ENCODE measurements at places on chromosomes 4 and X.
A peak's percentile ranks its signal among the peaks of the same experiment; 100 is the strongest.

DNA sequence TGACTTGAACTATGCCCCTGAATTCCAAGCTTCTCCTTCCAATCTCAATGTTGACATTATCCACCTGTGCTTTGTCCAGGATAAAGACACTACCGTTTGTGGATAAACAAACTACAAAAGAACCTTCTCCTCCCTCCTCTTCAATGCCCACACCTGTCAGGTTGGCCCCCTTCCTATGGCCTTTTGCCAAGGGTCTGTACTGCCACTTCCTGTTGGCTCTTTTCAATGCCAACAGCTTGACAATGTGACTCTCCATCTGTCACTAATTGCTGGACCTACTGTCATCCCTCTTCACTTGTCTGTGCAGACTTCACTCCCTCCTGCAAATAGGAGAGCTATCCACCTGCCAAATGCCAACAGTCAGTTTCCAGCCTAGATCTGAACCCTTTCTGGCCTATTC is 35.8 kb upstream of the MID1 start:
- no peak for DNase-seq

- DNase-seq, result no peak
Measured at GRCh38 chr4:11791797-11792196, 363.1 kb upstream of the HS3ST1 start.

GRCh38 chr4:72924814-72925213 is 144.7 kb downstream of the COX18 start:
- DNase-seq, result no peak

GRCh38 chr4:85939595-85939994 is 420.3 kb downstream of the MAPK10 start:
- no peak for DNase-seq

DNA sequence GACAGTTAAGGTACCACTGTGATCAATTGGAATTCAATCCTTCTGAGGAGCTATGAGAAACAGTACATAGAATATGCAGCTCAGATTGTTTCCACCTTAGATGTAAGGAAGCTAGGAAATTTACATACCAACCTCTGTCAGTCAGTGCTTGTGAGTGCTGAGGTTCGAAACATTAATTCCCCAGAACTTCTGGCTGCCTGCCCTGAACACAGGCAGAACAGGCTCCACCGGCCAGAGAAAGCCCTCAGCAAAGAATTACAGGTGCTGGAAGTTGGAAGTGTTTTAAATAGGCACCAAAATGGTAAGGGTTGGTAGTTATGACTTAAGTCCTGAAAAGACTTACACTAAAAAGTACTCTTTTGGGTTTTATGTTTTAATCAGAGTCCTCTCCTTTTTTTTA is 651.8 kb downstream of the C4orf33 start:
- DNase-seq, result no peak

GRCh38 chr4:101190751-101191150 is 156.6 kb downstream of the PPP3CA start:
- DNase-seq, result no peak

DNA sequence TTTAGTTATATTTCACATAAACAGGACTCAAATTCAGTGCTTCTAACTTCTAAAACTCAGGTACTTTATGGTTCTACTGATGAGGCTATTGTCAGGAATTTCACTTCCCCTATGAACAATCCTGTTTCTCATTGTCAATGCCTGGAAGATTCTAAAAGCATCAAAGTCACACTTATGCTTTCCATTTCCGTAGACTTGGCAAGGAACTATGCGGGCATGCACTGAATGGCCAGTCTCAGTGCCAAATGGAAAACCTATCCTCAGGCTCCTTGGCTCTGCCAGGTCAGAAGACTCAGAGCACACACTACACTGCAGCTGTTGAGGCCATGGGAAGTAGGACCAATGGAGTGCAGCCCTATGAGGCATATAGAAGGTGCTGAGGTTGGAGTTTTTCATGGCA is 97.0 kb upstream of the PTPN13 start:
- peak; percentile 25 for DNase-seq

DNA sequence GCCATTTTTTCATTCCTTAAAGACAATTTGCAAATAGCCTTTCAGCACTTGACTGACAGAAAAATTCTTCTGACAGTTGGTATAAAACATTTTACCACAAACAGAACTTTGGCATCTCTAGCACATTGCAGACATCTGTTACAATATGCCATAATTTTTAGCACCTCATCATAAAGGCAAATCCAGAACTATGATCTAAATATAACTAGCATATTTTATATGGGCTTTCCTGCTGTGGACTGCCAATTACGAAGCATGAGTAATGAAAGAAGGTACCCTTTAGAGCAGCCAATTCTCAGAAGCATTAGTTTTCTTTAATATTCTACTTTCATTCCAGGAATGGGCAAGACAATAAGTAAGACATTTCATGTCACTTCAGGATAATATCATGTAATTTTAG is 647.4 kb upstream of the GALNT7 start:
- no peak for DNase-seq

- DNase-seq, result no peak
Measured at GRCh38 chrX:97524997-97525396, 641.3 kb downstream of the RPA4 start.

DNA sequence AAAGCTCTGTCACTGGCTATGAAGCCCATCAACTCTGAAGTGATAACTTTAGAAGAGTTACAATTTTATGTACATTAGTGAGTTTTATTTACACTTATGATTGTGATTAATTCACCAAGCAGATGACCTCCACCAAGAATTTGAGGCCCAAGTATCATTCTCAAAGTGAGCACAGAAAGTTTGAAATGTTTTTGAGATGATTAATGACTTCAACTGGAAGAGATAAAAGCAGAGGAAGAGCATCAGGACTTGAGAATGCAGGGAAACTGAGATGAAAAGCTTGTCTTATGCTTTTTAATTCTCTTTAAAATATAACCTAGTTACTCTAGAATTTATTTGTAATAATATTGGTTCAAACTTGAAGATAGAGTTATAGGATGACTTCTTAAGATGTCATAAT is 112.8 kb upstream of the H2AZ1 start:
- no peak for DNase-seq

- no peak for DNase-seq
Measured at GRCh38 chrX:7076245-7076661, 71.3 kb upstream of the STS start.

DNA sequence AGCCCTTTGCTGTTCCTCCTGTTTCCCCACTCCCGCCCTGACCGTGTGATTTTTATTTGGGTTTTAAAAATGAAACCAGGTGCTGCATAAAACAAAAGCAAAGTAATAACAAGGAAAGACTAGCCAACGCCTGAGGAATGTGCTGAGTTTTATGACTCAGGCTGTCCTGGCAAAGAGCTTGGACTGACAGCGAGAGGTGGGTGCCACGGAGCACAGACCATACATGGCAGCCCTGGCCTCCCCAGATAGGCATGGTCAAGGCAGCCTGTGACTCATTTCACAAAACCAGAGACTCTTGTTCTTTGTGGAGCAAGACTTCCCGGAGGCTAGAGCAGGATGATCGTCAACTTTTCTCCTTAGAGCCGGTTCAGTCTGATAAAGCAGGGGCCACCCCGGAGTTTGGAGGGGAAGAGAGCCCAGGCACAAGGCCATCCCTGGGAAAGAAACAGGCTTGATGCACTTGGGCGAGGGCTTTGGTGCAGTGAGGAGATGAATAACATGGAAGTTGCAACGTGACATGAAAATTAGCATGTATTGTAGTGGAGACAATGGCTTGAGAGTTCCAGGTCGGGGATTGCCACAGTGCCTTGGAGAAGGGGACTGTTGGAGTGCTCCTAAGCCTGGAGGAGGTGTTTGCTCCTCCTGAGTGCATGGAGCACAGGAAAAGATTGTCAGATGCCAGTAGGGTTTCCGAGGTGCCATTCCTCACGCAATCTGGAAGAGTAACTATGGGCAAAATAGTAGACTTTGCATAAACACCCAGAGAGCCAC is 54.8 kb downstream of the C4orf51 start:
- DNase-seq, result peak; percentile 82

GRCh38 chr4:168724243-168724642 is 227.4 kb downstream of the PALLD start:
- DNase-seq, result no peak

GRCh38 chrX:139929876-139930275 is 3.0 kb downstream of the ATP11C start:
- DNase-seq, result peak; percentile 6

GRCh38 chr4:26365537-26366150 is 44.8 kb downstream of the RBPJ start:
- no peak for DNase-seq

GRCh38 chr4:94304365-94304971 is 38.2 kb downstream of the HPGDS start:
- peak; percentile 53 for DNase-seq

- DNase-seq, result no peak
Measured at GRCh38 chrX:67574696-67575095, 30.9 kb downstream of the AR start.

GRCh38 chrX:2426289-2426882 is 74.4 kb downstream of the DHRSX start:
- DNase-seq, result no peak

GRCh38 chrX:31070057-31070468 is 1.8 kb downstream of the FTHL17 start:
- DNase-seq, result peak; percentile 50

Measured in GM12865 (cell line).